ENCODE measurements at places on chromosomes 3 and 15.
A peak's percentile ranks its signal among the peaks of the same experiment; 100 is the strongest.

- no peak for DNase-seq
These were observed 107.5 kb upstream of the CHRM5 start for GRCh38 chr15:33860754-33861153.

DNA sequence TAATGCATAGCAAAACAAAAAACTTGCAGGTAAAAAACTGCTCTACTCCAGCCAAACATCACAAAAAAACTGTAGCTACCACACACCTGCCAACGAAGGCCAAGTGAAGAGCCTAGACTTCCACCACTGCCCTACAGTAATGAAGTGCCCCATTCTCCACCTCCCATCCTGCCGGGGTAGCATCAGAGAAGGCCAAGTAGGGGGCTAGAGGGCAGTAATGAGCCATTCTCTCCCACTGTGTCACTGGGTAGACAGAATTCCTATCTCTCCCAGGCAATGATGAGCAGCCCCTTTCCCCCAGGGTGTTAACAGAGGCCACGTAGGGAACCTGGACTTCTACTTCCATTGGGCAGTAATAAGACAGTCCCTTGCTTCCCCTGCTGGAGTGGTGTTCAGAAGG lies 9.5 kb downstream of the SEC22C start:
- DNase-seq = no peak

DNA sequence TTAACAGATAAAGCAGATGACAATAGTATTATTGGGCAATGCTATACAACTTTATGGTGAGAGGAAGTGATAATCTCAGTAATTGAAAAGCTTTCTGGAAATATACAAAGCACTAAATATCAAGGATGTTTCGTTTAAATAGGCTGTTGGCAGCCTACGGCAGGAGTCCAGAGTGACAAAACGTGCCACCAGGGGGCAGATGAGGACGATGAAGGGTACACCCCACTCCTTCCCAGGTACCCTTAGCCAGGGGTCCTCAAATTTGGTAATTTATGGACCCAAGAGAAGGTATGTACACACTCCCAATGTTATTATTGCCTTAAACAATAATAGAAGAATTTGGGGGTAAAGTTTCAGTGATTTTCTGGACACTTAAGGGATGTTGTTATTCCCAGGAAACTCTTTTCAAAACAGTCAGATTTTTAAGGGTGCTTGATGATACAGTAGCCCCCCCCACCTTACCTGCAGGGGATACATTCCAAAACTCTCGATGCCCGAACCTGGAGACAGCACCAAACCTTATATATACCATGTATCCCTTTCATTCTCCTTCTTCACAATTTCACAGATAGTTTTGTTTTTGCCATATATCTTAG lies 1.4 kb upstream of the MAGEL2 start:
- DNase-seq = no peak

GRCh38 chr3:14649466-14649865 lies 2.1 kb upstream of the CCDC174 start:
- no peak for DNase-seq

DNA sequence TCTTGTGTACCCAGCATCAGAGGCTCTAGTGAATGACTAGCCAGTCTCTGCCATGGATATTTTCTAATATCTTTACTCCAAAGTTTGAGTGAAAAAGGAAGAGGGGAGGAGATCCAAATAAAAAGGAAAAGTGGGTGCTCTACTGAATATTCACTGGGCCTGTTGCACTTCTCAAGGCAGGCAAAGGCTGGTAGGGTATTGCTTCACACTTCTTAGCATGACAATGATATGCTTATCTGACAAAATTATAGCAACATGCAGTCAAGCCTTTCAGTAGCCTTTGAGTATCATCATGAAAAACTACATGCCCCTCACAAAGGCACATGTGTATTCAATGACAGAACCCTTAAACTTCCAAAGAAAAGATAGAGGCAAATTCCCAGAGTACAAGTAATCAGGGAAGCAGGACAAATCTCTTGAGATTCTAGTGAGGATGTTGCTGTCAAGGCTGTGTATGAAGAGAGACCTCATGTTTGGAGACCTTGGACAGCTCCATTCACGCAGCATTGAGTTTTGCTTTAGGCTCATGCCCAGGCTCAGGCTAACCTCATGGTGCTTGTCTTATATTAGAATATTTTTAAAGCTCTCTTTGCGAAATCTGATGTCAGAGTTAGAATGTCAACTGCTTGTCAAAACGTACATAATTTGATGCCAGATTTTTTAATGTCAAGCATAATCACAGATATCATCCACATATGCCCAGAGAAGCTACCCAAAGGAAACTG lies 506.9 kb downstream of the OCA2 start:
- DNase-seq = no peak

GRCh38 chr3:194487289-194488054 lies 670 bp upstream of the ATP13A3 start:
- DNase-seq = peak; percentile 17

GRCh38 chr3:181739628-181740027 lies 27.9 kb downstream of the SOX2 start:
- DNase-seq = no peak

DNA sequence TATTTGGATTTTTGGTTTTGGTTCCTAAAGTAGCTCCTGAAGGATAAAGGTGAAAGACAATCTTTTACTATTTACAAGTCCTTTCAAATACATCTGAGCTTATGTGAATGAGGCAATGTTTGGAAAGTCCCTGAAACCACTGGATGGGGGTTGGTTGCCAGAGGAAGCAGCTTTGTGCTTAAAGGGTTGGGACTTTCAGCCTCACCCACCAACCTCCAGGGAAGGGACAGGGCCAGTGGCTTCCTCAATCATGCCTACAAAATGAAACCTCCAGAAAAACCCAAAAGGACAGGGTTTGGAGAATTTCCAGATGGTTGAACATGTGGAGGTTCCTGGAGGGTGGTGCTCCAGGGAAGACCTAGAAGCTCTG lies 20.9 kb upstream of the ABHD17C start:
- DNase-seq = no peak

DNA sequence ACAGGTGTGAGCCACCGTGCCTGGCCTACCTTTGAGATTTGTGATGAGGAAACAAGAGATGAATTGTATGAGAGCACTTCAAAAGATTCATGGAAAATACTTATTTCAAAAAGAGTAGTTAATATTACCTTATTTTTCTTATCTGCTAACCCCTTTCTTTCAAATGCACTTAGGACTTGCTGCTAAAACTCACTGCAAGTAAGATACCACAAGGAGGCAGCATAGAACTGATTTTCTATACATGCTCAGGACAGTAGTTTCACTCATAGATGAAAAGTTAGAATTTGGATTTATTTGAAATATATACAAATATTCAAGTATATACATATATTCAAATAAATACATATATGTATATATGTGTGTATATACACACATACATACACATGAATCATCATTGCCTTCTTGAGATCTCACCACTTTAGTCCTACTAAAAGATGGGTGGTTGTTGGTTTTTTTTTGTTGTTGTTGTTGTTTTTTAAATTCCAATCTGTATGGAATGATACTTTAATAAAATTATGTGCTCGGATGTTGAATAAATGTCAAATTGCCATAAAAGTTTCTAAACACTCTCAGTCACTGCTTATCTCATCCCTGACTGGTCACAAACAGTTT lies 2.4 kb downstream of the CCNDBP1 start:
- DNase-seq = no peak

DNA sequence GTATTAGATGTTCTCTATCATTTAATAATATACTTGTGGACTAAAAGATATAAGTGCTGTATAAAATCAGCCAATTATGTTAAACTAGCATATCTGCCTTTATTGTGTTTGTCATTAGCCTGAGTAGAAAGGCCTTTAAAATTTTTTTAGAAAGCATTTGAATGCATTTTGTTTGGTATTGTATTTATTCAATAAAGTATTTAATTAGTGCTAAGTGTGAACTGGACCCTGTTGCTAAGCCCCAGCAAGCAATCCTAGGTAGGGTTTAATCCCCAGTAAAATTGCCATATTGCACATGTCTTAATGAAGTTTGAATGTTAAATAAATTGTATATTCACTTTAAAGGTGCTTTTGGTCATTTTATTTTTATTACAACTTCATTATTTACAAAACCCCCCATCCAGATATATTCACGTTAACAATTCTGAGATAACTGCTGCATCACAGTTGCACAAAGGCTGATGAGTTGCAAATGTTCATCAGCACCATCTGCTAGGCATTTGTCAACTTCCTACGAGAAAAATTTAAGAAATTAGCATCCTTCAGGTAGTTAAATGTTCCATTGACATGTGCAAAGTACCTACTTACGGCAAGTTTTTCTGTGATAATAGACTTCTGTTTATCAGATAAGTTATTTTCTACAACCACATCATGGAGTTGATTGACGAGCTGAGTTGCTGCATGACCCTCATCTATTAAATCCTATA lies 6.3 kb downstream of the EIF4A2 start:
- no peak for DNase-seq

DNA sequence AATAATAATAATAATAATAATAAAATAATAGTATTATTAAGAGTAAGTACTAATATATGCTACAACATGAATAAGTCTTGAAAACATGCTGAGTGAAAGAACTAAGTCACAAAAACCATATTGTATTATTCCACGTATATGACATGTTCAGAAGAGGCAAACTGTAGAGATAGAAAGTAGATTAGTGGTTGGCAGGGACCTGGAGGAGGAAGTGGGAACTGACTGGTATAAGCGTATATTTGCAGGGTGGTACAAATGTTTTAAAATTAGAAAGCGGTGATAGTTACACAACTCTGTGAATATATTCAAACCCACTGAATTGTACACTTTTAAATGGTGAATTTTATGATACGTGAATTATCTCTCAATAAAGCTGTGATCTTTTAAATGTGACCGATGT lies 32.8 kb downstream of the LRRK1 start:
- no peak for DNase-seq

- DNase-seq = no peak
These were observed 51.1 kb upstream of the FOXP1 start for GRCh38 chr3:71634671-71635070.

GRCh38 chr3:28859897-28860296 lies 421.0 kb upstream of the RBMS3 start:
- DNase-seq = no peak

DNA sequence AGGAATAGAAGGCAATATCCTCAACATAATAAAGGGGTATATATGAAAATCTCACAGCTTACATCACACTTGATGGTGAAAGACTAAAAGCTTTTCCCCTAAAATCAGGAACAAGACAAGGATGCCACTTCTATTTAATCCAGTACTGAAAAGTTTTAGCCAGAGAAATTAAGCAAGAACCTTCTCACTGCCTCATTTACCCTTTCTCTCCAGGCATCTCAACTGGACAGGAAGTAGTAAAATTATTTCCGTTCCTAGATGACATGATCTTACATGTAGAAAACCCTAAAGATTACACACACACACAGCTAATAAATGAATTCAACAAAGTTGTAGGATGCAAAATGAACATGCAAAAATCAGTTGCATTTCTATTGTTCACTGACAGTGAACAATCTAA lies 11.2 kb downstream of the SCAP start:
- DNase-seq = no peak

DNA sequence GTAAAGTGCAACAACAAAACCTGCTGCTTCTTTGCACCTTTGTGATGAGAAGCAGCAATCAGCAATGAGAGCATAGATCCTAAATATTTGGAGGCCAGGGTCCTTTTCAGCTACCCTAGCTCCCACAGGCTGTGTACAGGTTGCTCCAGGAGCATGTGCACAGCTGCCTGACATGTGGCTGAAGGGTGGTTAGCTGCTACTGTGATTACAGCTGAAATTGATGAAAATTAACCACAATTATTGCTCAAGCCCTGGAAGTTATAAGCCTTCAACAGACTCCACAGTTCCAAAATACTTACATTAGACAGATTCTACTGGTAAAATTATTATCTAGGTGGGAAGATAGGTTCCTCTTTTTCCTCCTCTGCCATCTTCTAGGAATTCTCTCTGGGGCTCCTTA lies 28.5 kb downstream of the COMMD2 start:
- DNase-seq = no peak

- DNase-seq = no peak
These were observed 418.3 kb downstream of the OTOL1 start for GRCh38 chr3:161914703-161915417.

DNA sequence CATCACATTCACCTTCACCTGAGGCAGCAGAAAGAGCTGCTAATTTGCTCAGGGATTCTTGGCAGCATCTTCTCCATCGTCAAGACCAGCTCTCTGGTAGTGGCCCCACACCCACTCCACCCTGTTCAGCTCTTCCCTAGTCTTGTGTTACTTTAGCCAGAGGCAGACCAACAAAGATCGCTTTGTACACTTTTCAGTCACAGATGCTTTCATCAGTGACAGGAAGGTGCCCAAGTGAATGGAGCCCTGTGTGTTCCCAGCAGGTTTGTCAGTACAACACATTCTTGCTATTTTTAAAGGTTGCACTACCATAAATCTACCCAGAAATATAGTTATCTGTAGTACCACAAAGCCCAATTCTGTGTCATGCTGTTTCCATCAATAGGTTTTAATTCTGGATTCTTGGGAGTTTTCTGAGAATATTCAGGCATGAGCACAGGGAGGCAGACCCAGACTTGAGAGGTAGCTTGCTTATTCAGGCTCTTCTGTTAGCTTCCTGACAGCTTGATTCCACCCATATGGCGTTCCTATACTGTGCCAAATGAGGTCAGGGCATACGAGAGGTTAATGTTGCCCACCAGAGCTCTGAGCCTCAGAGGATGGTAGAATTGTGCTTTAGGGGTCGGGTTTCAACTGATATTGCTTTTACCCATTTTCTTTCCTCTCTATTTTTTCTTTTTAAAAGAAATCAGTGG lies 109.8 kb upstream of the MANF start:
- no peak for DNase-seq

GRCh38 chr3:15279671-15280402 lies 52.5 kb downstream of the SH3BP5 start:
- no peak for DNase-seq

DNA sequence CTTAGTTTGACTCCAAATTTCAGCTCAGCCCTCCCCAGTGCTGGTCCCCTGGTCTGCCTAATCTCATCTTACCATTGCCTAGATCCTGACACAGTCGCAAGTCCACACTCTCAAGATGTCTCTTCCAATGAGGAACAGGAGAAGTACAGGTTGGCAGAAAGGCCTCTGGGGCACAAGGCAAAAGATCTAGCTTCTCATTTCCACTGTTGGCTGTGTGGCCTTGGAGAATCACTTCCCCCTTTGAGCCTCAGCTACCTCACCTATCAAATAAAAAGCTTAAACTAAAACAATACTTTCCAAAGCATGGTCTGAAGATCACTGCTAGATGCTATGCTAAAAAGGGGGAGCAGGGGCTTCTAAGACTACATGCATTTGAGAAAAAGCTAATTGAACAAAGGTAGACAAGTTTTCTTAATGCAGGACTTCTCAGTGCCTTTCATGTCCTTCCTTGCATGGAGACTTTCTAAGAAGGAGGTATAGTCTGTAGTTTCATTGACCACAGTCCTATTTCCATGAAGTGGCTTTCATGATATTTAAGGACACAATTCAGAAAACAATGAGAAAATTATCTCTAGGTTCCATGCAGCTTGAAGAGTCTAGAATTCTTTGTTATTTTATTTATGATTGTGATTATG lies 118.0 kb upstream of the RAD18 start:
- DNase-seq = no peak

DNA sequence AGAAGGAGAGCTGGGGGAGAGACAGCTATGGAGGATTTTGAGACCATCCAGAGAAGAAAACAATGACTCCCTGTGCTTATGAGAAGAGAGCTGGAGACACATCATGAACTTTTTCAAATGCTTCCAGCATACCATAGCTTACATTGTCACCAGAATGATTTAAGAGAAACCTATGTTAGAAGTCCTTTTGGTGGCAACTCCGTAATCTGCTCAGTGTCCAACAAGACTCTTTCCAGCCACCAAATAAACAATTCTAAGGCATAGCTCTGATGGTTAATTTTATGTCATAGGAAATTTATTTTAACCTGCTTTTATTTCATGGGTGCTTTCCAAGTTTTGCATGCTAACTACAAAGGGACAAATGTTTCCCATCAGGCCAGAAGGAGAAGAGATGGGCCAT lies 200.3 kb upstream of the MCTP2 start:
- no peak for DNase-seq
